GM06990 (cell line): ENCODE measurements at places on chromosomes 7 and 10.
A peak's percentile ranks its signal among the peaks of the same experiment; 100 is the strongest.

- no peak for DNase-seq
Observed at GRCh38 chr7:34338961-34339526, 319.0 kb upstream of the NPSR1 start.

- no peak for DNase-seq
Observed at GRCh38 chr7:33354201-33354600, 224.8 kb downstream of the BBS9 start.

- DNase-seq = peak; percentile 53
Observed at GRCh38 chr10:35451151-35452016, 115.1 kb downstream of the CCNY start.

DNA sequence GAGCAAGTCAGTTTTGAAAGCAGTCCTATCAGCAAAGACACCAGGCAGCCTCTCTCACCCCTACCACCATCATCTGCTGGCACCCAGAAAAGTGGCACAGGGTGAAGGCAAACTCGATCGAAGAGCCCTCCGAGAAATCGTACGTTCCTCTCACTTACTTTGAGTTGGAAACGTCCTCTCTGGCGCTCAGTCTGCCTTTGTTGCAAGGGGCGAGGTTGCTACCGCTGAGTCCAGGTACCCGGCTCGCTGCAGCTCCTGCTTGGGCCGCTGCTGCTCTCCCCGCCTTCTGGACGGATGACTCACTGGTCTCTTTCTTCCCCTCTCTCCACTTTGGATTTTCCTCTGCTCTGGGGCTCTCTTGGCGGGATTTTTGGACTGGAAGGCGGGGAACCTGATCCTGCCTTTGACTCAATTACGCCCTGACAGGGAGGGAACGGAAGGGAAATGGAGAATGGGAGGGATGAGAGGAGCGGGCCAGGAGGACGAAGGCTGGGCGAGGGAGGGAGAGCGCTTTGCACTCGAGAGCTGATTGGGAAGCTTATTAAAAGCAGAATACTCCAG lies at the start of gene PTN:
Gene PTN, minus strand, starts transcription at position 453 of the 561 bp plus-strand sequence. CDS start 88,760 bp downstream, outside the sequence.
- DNase-seq = no peak

DNA sequence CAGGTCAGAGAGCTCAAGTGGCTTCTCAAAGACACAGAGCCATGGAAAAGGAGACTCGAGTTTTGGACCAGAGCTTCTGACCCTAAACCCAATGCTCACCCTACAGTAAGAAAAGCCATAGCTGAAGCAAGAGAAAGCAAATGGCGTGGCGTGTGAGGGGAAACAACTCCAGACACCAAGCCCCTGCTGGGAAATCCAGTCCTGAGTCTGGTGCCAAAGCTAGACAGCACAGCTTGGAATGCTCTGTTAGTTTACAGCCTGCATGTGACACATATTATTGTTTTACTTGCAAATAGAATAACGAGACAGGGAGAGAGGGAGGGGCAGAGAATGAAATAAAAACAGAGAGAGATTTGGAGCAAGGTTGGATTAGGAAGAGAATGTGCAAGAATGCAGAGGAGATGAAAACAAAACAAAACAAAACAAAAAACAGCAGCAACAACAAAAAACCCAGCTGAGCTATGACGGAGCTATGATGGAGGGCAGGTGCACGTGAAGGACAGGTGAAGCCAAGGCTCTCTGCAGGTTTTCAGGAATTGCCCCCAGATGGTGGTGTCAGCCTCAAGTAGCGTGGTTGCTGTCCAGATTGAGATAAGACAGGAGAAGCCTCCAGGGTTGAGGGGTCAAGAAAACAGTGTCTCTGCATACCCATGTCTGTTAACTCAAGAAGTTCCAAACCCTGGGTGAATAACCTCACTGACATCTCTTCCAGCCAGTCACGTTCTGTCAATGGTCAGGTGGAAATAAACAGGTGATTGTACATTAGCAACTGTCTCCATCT lies 69.7 kb upstream of the LRRC18 start:
- DNase-seq = no peak

DNA sequence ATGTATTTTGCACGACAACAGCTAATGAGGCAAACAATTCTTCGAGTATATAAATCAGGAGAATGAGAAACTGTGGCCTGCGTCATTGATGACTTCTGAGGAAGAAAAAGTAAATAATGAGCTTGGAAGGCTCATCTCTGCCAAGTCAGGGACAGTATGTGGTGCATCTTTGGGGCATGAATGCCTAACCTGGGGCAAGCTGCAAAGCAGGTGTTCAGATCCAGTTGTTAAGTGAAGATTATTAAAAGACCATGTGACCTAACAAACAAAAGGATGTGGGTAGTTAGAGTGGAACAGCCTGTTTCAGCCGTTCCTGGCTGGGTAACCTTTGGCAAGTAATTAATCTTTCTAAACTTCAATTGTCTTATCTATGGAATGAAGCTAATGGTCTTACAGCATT lies 93.0 kb downstream of the LYZL2 start:
- no peak for DNase-seq
